ENCODE measurements at places on chromosomes 2 and 18.

- no peak for DNase-seq
Measured at GRCh38 chr2:191927319-191927867, 80.5 kb upstream of the CAVIN2 start.

DNA sequence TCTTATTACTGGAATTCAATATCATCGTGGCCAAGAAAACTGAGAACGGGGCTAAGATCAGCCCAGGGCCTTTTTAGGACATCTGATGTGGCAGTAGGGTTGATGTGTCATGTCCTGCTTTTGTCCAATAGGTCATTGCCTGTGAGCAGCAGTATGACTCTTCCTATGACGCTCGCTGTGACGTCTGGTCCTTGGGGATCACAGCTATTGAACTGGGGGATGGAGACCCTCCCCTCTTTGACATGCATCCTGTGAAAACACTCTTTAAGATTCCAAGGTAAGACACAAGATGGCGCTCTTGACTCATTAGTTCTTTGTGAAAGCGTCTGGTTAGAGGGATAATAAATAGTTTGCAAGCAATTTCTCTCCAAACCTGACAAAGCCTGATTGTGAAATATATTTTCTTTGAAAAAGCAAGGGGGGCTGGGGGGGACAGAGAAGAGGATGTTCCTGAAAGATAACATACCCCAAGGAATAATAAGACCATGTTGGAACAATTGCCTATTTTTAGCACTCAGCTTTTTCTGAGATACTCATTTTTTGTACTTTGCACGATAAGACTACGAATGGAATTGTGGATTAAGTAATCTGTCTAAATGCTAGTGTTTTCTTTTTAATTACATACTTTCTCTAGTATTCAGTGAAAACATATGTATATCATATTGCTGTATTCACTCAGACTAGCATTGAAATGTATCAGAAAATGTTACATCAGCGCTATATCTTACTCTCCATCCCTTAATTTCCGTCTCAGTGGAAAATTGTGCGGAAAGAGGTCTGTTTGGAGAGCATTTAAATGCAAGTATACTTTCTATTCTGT lies 58.1 kb downstream of the MYO3B start:
- DNase-seq: peak; percentile 5

- DNase-seq: no peak
Measured at GRCh38 chr18:63185984-63186383, 133.6 kb downstream of the BCL2 start.

DNA sequence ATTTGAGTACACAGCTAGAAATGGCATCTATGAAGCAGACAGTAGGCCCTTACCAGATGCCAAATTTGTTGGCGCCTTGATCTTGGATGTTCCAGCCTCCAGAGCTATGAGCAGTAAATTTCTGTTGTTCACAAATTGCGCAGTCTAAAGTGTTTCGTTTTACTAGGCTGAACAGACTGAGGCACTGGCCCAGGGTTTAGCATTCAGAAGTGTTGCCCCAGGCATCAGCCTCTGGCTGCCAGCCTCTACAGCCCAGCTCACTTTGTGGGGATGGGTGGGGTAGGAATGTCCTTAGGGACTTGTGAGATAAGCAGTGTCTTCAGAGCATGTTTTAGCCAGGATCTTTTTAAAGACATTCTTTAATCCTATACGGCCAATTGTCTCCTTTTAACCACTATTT lies 51.5 kb upstream of the MGAT5 start:
- DNase-seq: no peak

- no peak for DNase-seq
Measured at GRCh38 chr18:23231340-23232021, 96.2 kb downstream of the CABLES1 start.

- no peak for DNase-seq
Measured at GRCh38 chr2:217294211-217294610, 434.3 kb upstream of the TNP1 start.

DNA sequence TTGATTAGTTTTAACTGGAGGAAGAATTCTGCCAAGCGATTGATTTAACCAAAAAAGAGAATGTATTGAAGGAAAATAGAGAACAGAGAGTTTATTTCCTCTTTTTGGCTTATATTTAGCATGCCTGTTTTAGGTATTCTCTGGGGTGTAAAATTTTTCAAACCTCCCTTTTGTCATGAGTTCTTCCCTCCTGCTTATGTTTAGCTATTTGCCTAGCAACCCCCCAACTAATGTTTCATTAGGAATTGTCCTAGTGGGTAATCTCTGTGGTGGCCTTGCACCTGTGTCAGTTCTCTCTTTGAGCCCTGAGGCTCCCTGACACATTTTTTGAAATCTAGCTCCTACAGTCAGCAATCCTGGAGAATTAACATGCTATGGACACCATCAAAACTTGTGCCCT lies 12.5 kb upstream of the REG1B start:
- DNase-seq: no peak

- no peak for DNase-seq
Measured at GRCh38 chr2:180647621-180648020, 332.8 kb upstream of the UBE2E3 start.

- DNase-seq: no peak
Measured at GRCh38 chr18:35477974-35478373, 19.8 kb downstream of the INO80C start.

GRCh38 chr18:78912336-78912735 lies 67.3 kb upstream of the SALL3 start:
- no peak for DNase-seq

DNA sequence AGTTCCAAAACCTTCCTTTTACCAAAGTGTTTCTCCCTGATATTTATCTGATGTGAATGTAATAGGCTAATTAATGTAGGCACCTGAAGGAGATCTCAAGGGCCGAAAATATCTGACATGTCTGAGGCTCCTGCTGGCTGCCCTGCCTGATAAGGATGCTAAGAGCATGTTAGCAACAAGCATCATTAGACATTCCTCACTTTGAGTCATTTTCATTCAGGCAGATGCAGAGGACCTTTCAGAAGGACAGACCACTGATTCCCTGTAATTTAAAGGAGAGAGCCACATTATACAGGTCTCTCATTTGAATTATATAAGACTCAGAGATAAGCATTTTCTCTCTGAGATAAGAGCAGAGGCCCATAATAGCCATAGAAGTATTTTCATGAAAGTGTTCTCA lies 222.4 kb upstream of the NCKAP5 start:
- no peak for DNase-seq

DNA sequence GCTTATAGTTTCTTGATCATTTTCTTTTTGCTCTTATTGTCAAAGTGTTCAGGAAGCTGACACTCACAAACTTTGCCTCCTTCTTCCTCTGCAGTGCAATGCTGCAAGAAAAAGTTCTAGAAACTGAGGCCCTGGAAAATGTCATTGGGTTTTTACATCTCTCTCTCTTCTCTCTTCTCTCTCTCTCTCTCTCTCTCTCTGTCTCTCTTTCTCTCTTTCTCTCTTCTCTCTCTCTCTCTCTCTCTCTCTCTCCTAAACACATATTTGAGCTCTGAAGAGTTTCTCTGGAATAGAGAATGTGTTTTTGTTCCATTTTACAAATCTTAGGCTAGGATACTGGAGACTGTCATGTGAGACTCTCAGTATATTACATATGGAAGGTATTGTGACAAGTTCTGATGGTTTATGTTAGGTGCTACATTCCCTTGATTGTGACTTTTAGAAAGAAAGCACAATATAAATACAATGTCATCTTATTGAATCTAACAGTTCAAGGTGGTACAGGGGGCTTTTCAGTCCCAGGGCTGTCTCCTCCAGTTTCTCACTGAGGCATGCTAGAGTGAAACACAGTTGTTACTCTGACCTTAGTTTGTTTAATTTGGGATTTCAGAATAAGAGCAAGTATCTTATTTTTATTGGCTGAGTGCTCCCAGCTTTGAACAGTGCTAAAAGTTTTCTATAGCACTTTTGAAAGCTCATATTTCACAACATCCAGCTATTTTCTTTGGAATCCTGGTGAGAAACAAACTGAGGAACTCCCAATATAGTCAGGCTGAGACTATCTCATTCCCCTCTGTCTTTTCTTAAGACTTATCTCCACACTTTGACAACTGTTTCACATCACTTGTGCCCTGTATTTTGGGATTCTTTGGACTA lies 41.4 kb upstream of the EHBP1 start:
- DNase-seq: no peak

DNA sequence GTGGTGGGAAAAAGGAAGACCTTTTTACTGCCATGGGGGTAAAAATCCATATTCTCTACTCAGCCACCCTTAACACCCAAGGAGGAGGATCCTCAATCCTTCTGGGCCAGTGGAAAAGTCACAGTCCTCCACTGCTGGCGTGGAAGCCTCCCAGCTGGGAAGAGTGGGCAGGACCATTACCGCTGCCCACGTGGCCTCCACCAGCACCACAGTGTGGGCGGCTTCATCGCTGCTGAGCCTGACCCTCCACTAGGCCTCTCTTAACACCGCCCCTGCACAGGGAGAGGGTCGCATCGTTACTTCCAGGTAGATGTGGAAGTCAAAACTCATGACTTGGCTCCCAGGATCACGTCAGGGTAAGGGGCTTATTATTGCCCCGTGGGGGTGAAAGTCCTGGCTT lies 656.5 kb downstream of the SUCLG1 start:
- no peak for DNase-seq

DNA sequence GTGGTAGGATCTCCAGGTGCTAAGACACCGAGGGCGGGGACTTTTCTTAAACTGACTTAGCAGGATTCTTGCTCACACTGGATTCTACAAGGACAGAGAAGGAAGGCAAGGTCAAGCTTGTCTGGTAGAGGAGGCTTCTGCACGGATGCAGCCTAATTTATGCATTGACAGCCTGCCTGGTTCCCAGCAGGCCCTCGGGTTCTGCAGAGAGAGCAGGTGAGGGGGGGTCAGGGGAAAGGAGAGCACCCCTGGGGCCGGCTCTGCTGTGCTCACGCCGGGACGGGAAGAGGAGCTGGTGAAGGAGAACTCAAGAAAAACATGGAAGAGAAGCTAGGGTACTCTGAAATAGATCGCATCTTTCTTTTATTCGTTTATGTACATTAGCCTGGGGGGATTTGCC lies 46.4 kb downstream of the ADI1 start:
- no peak for DNase-seq

- no peak for DNase-seq
Measured at GRCh38 chr2:237130562-237131421, 45.1 kb downstream of the COPS8 start.

GRCh38 chr2:219286436-219287115 lies 7.4 kb downstream of the DNAJB2 start:
- peak; percentile 43 for DNase-seq

- no peak for DNase-seq
Measured at GRCh38 chr18:63528863-63529492, 13.2 kb upstream of the SERPINB12 start.

DNA sequence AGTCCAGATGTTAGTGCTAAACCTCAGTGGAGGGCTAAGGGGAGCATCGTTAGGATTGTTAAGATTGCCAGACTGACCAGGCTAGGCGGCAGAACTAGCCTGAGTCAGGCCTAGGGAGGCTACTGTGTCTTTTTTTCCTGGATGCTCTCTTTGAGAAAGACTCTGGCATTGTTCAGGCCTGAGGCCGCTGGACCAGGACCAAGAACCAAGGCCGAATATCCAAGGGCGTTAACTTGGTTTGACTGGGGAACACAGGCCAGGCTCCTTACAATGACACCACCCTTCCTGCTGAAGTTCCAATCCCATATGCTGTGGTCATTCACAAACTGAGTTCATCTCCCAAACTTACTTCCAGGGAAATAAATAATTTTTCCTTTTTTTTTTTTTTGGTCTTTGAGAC lies 10.6 kb downstream of the HTRA2 start:
- DNase-seq: no peak

- no peak for DNase-seq
Measured at GRCh38 chr2:122022531-122022930, 267.1 kb downstream of the TSN start.

DNA sequence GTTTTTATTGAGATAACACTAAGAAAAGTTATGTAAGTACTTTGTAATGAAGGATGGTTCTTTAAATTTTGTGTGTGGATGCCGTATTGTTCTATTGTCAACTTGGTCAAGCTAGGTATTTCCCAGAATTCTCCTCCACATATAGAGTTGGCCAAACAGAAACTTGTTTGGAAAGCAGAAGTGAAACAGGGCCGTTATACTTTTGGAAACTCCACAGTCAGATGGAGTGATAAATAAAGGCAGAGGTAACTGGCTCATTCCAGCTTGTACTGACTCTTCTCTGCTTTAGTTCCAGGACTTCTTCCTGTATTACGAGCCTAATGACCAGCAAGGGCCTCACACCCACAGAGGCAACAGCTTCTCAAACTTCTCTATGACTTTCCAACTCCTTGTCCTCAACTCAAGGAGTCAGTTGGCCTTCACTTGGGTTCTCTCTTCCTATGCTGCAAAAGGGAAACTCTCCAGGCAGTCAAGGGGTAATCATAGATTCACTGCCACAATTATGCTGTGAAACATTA lies 16.4 kb upstream of the STARD7 start:
- DNase-seq: no peak

DNA sequence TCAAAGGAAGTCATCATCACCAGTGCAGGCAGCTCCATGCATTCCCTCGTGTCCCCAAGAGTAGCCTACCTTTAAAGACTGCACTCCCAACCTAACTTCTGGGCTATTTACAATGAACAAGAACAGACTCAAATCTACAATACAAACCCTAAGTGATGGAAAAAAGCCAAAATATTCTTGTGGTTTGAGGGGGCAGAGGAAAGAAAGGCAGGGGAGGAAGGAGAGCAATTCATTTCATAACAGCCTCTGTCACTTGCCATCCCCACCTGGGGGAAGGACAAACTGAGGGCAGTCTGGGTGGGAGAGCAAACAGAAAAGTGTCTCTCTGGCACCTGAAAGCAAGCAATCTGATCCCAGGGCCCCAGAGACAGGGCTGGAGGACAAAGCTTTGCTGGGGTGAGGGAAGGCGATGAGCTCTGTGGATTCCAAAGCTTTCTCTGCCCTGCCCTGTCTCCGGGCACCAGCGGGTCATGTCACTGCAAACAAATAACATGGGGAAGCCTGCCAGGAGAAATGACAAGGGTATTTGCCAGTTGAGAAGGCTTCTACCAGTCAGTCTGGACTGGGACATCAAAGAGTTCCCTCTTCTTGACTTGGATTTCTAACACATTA lies 528.0 kb upstream of the TNP1 start:
- no peak for DNase-seq

GRCh38 chr18:72160510-72161445 lies 383.4 kb downstream of the CBLN2 start:
- DNase-seq: no peak

DNA sequence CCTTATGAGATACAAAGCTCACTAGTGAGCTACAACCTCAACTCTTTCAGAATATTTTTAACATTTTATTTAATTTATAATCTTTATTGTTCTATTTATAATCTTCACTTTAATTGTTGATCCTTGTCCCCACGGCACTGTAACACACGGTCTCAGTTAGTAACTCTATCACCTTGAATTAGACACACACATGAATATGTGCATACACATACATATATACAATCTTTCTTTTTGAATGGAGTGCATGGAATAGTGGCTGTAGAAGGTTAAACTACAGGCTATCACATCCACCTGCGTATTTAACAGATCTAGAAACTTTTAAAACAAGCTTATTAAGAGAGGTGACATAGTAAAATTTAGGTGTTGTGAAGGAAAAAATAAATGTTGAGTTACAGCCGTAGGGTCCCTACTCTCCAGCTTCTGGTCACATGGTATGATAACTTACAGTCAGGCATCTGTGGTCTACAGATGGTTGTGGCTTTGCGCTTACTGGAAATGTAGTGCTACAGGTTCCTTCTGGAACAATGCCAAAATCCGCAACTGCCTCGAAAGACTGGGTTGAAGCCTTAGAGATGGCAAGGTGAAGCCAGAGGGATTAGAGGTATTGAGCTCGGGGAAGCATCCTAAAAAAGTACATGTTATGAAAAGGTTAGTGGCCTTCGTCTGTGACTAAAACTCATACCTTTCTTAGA lies 1324.1 kb upstream of the SLC39A10 start:
- DNase-seq: no peak

GRCh38 chr2:215236131-215236530 lies 75.7 kb upstream of the ATIC start:
- DNase-seq: no peak

GRCh38 chr2:240868286-240869108 lies at the start of gene AGXT:
Gene AGXT, plus strand, starts transcription at chr2:240868824. Its CDS starts 42 bp downstream, at chr2:240868866.
- DNase-seq: no peak

All from caudate nucleus (tissue), 63 donors.